PC-9 (cell line): ENCODE measurements at places on chromosomes 1 and 21. TPM values are rescaled to one million over a fixed set of nuclear protein-coding genes. Genes with fewer than 3 reads are reported as not detected.

The CRNN gene
- total RNA-seq, result not detected in 2 replicates

The METTL18 gene
- 7.5 and 11.4 TPM in 2 replicates for total RNA-seq

The SETD4 gene
- total RNA-seq, result 24.2 and 27.3 TPM in 2 replicates

The PARS2 gene
- 12.9 and 13.4 TPM in 2 replicates for total RNA-seq

The HAX1 gene
- 89.7 and 92.3 TPM in 2 replicates for total RNA-seq

The H6PD gene
- 31.1 and 43.9 TPM in 2 replicates for total RNA-seq

The PGLYRP4 gene
- total RNA-seq, result not detected in 2 replicates

The OR10Z1 gene
- not detected in 2 replicates for total RNA-seq

The DHX9 gene
- 101 and 131 TPM in 2 replicates for total RNA-seq

- no peak for DNase-seq
Measured at GRCh38 chr1:5707566-5708345, 284.5 kb downstream of the NPHP4 start.

DNA sequence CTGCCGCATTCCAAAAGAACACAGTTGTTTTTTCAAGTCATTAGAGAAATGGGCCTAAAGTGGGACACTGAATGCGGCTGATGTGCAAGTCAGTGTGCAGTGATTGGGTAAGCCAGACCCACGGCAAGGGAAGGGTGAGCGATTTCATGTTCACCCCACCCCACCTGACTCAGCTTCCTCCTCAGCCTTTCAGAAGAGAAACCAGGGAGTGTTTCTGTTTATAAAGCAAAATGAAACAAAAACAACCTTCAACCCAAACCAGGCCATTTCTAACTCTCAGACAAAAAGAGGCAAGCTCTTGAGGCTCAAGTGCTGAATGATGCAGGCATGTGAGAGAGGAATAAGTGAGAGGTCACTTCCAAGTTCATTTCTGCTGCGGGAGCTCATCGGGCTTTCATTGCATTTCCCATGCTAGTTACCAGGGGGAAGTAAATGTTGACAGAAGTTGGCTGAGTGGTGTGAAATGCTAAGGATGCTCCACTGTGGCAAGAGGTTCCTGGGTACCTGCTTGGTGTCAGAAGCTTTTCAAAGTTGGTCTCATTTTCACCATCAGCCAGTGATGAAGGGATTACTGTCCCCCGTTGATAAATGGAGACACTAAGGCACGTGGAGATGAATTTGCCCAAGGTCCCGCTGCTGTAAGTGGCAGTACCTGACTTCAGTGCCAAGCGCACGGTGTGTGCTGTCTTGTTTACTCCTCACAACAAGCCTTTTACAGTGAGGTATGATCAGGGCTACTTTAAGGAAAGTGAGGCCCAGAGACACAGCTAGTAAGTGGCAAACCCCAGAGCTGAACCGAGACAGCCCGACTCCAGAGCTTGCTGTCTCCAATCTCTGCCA is 29.1 kb downstream of the STPG1 start:
- no peak for DNase-seq

DNA sequence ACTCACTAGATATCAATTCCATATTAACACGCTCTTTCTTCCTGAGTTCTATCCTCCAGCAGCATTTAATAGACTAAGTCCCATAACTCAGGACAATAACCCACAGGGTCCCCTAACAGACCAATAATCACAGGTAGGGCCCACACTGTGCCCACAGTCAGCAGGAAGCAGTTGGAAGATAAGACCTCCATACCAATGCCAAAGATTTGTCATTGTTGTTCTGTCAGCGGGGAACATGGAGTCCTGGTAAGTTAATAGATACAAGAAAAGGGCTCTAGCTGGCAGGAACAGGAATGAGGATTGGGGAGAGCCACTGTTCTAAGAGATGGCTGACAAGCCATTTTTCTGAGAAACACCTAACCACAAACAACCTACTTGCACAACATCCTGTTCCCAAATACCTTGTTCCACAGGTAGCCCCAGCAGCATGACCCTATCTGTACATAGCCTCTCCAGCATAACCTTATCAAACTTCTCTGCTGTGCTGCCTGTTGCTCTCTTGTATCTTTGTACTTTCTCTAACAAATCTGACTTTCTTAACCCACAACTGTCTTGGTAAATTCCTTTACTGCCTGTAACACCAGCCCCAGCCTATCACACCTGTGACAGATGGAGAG is 142.0 kb upstream of the KCNJ15 start:
- DNase-seq, result no peak

- DNase-seq, result no peak
Measured at GRCh38 chr1:4002741-4003140, 102.7 kb upstream of the C1orf174 start.

- peak; percentile 44 for DNase-seq
Measured at GRCh38 chr1:21872445-21873079, 60.5 kb downstream of the LDLRAD2 start.

DNA sequence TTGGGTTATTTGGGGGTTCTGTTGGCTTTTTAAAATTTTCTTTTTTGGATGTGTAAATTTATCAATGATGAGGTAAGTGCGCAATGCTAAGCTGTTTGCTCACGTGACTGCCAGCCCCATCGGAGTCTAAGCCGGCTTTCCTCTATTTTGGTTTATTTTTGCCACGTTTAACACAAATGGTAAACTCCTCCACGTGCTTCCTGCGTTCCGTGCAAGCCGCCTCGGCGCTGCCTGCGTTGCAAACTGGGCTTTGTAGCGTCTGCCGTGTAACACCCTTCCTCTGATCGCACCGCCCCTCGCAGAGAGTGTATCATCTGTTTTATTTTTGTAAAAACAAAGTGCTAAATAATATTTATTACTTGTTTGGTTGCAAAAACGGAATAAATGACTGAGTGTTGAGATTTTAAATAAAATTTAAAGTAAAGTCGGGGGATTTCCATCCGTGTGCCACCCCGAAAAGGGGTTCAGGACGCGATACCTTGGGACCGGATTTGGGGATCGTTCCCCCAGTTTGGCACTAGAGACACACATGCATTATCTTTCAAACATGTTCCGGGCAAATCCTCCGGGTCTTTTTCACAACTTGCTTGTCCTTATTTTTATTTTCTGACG is 3.1 kb downstream of the OLIG2 start:
- no peak for DNase-seq

DNA sequence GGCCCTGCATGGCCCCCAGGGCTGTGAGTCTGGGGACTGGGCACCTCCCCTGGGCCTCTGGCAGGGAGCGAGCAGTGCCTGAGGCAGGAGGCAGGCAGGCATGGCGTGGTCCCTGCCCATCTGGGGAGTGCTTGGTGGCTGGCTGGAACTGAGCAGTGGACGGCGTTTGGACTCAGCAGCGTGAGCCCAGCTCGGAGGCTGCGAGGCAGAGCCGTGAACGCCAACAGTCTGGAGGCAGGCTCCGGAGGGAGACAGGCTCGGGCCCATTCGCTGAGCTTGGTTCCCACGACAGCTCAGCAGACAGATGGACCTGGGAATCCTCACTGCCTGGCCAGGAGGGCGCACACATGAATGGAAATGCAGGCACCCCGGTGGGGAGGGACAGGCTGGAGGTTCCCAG is 160.7 kb upstream of the POU3F1 start:
- no peak for DNase-seq

DNA sequence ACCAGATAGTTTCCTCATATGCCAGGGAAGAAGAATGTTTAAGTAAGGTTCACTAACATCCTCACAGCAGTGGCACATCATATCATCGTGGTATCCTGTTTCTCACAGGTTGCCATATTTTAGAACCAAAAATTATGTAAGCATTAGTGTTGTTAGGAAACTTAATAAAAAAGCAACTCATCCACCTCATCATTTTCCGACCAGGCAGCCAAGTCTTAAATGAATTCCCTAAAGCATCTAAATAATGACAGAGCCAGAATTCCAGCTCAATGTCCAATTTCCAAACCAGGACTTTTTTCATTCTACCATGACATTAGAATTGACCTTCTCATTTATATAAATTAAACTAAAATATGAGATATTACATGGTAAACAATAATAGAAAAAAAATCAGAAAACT is 272.7 kb downstream of the NTNG1 start:
- no peak for DNase-seq

GRCh38 chr1:71733121-71733520 is 549.2 kb downstream of the NEGR1 start:
- no peak for DNase-seq

DNA sequence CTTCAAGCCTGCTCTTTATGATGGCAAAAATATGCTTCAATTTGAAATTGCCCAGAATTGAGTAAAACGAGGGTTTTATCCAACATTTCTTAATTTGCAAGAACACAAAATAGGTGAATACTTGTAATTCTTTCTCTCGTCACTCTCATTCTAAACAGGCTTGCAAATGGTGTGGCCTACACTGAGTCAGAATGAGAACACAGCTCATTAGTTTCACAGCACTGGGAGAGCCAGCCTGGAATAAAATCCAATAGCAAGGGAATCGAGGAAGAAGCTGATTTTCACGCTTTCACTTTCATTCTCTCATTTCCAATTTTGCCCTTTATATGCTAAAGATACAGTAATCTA is 537.5 kb downstream of the LTN1 start:
- no peak for DNase-seq

- DNase-seq, result no peak
Measured at GRCh38 chr1:188891958-188892357, 1585.7 kb downstream of the BRINP3 start.

DNA sequence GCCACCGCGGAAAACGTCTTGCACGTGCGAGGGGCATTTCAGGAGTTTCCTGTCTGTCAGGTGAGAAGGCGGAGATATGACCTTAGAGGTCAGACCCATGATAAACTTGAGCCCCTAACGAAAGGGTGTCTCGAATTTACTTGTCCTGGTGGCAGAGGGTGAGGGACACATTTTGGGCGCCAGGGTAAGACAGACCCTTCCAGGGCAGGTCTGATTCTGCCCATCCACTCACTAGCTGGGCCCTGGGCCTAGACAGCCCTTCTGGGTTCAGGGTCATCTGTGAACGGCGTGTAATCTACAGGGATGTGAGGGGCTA is 395 bp upstream of the CSRP1 start:
- DNase-seq, result no peak

DNA sequence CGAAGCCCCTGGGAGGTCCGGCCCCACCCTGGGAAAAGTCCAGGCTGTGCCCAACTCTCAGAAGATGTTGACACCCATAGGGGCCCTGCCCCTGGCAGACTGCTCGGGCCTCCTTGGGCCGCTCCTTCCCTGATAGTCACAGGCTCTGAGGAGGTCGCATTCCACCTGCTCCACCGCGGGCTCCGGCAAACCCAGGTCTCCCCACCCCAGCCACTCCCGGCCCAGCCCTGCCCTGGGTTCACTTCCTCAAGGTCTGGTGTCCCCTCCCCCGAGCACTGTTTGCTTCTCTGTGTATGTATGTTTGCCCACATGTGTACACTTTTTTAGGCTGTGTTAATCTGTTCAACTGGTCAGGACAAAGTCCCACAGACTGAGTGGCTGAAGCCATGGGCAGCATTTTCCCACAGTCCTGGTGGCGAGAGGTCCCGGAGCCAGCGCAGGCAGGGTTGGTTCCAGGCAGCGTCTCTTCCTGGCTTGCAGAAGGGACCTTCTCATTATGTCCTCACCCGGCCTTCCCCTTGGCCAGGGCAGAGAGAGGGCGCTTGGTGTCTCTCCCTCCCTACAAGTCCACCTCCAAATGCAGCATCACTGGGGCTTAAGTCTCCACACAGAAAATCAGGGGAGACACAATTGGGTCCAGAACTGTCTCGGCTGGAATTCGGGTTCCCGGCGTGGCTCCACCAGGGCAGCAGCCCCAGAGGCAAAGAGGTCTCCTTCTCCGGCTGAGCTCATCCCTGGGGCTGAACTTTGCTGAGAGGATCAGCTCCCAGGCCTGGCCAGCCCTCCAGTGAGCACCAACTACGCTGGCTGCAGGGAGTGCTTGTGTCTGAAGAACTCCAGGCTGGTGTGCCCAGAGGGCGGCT is 10.5 kb upstream of the PRXL2B start:
- DNase-seq, result no peak

GRCh38 chr1:204418174-204419063 is 6.8 kb upstream of the PPP1R15B start:
- DNase-seq, result peak; percentile 67
